ENCODE measurements at places on chromosomes 16 and 17.
A peak's percentile ranks its signal among the peaks of the same experiment; 100 is the strongest.

GRCh38 chr17:50192144-50192617 lies 9.2 kb downstream of the COL1A1 start:
- DNase-seq, result no peak

DNA sequence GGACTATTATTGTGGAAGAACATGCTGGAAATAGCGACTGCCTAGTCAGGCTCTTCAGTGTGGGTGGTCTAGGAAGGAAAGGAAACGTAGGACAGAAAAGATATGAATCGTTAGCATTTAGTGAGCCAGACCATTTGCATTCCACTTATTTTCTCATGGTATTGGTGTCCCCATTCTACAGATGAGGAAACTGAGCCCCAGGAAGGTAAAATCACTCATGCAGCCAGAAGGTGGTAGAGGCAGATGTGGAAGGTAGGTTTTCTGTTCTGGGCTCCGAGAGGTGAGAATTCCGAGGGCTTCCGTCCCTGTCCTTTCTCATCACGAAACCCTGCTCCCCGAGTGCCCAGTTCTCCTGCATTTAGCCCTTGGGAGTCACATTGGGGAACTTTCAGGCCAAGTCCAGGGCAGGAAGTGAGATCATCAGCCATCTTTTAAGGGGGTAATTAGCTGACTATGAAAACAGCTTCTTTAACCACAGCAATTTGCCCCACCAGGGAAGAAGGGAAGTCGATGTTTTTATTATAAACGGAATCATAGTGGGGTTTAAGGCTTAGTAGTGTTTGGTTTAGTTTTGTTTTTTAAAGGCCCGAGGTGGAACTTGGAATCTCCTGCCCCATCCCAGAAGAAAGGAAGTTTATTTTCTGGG lies 110.7 kb upstream of the IRX3 start:
- peak; percentile 30 for DNase-seq

- no peak for DNase-seq
Observed at GRCh38 chr16:87800497-87800896, 34.7 kb upstream of the KLHDC4 start.

DNA sequence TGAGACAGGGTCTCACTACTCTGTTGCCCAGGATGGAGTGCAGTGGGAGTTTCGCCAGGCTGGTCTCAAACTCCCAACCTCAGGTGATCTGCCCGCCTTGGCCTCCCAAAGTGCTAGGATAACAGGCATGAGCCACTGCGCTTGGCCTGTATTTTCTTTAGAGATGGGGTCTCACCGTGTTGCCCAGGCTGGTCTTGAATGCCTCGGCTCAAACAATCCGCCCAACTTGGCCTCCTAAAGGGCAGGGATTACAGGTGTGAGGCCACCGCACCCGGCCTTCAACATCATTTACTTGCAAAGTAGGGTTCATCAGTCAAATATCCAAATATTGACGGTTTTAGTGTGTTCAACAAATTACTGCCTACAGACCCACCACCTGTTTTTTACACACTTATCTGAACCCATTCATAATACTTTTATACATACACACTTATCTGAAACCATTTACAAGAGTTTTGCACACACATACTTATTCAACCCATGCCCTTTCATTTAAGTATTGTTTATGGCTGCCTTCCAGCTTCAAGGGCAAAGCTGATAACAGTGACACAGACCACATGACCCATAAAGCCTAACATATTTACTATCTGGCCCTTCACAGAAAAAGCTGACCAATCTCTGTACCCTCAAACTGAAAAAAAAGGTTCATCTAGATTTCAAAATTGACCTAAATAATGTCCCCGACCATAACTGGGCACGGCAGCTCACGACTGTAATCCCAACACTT lies 11.9 kb downstream of the TMEM170A start:
- DNase-seq, result no peak

DNA sequence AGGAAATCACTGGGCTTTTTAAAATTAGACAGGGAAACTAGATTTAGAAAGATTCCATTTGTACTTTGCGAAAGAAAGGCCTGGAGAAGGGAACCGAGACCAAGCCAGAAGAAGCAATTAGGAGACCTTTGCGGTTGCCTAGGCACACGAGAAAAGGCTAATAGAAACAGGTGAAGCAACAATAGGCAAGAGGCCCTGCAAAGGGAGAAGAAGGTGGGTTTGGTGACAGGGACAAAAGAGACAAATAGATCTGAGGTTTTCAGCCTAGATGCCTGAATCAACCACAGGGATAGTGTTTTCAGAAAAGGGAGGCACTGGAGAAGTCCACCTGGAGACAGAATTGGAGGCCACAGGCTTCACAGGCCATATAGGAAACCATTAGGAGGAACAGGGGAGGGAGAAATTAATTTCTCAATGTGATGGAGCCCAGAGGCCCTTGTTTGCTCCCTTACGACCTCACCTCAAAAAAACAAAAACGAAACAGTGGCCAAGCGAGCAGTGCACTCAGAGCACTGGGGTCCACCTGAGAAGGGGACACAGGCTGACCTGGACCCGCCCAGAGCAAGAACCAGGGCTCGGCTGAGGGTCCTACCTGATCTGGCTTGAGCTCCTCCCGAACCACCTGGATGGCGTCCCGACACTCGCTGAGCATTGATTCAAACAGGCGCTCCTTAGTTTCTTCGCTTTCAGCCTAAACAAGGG lies 22.3 kb downstream of the SRP68 start:
- no peak for DNase-seq

DNA sequence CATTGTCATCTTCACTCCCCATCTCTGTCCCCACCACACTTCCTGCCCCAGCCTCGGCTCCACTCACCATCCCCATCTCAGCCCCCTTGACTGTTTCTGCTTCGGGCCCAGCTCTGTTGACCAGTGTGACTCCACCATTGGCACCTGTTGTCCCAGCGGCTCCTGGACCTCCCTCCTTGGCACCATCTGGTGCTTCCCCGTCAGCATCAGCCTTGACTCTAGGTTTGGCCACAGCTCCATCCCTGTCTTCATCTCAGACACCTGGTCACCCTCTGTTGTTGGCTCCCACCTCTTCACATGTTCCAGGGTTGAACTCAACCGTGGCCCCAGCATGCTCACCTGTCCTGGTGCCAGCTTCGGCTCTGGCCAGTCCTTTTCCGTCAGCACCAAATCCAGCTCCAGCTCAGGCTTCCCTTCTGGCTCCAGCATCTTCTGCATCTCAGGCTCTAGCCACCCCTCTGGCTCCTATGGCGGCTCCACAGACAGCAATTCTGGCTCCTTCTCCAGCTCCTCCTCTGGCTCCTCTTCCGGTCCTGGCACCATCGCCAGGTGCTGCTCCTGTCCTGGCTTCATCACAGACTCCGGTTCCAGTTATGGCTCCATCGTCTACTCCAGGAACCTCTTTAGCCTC lies 24.4 kb upstream of the PHKG2 start:
- DNase-seq, result no peak

DNA sequence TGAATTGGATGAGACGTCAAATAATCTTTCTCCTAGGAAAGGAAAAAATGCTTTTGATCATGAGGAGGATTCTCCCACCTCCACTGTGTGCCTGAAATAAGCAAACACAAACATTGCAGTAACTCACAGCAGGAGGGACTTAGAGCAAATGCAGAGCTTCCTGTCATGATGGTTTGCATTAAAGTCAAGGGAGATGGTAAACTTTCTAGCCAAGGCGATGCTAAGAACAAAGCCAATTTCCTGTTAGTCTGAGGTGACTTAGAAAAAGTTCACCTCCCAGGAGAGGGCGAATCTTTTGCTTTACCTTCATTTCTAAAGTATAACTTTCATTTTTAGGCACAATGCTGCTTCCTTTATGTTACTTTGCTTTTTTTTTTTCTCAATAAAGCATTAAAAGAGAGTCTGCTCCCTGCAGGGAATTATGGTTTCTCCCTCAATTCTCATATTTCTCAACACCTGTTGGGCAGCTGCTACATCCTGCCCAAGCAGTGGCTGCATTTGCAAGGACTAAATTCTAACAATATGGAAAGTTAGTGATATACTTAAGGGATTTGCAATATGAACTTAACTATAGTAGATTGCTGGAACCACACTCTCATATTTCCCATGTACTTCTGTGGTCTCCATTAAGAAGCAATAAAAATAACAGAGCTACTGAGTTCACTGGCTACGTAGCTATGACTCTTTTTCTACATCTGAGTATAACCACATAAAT lies 175.6 kb downstream of the PCTP start:
- DNase-seq, result no peak

DNA sequence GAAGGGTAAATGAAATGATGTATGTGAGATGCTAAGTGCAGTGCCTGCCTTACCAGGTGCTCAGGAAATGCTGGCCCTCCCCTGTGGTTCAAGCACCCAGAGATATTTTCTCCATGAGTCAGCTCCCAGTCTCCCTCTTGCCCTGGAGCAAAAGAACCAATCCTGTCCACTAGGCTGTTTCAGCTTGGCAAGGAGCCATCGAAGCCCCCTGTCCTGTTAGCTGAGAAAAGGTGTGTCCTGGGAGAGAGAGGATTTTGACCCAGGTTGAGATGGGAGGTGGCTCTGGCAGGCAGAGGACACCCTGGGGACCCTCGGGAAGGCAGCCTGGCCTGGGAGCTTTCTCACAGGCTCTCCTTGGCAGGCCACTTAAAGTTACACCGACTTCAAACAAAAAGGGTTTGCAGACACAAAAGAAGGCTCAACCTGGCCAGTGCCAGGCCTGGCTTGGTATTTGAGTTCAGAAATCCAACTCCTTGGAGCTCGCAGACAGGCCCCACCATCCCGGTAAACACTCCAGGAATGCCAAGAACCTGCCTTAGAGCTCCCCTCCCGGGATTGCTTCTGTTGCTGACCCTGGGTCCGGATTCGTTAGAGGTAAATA lies 29.6 kb downstream of the NTN1 start:
- DNase-seq, result no peak

DNA sequence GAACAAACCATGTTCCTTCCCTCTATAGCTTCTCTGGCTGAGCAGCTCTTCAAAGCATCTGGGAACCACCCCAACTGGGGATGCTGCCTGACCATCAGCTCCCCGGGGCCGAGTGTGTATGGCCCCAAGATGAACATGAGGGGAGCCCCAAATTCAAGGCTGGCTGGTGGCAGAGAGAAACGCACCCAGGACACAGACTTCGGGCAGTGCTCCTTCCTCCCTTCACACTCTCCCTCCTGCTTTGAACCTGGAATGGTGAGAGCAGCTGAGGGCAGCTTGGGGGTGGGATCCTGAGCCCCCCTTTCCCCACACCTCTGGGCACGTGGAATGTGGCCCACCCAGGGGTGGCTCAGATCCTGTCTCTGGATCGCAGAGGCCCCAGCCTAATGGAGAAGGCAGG lies 17.2 kb downstream of the TLE7 start:
- DNase-seq, result no peak

GRCh38 chr16:10812312-10813098 lies 6.1 kb downstream of the TVP23A start:
- no peak for DNase-seq

DNA sequence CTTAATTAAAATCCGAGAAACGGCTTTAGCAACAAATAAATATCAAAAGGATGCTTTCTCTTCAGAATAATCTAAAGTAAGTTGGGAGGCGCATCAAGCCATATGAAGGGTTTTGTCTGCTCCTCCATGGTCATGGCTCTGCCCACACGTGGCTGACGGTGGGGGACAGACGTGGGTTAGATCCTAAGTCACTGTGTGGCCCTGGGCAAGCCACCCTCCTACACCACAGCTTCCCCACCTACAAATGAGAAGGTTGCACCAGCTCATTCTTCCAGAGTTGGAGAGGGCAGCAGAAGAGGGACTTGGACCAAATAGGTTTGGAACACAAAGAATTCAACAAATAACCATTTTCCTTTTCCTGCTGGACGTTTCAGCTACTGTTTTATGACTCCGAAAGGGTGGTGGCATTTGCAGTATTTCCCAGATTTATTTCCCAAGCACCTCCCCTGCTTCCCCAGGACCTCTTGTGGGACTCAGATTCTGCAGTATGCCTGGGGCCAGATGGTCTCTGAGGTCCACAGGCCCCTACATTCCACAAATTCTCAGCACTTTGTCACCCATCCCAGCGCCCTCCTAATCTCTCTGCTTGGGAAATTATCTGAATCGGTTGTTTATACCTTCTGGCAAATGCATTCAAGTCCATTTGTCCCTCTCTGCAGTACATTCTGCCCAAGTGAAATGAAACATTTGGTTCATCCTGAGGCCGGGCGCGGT lies 17.8 kb downstream of the LRRC75A start:
- DNase-seq, result no peak

DNA sequence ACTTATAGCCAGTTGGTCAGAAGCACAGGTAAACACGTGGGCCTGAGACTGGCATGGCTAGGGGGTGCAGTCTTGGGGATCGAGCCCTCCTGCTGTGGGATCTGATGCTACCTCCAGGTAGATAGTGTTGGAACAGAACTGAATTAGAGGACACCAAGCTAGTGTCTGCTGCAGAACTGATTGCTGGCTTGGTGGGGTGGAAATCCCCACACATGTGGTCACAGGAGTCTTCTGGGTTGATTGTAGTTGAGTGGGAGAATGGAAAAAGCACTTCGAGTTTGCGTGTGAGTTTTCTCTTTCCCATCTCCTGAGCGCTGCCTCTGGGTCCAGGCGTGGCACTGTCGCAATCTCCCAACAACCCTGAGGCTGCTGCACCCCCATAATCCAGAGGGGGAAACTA lies 8.0 kb upstream of the SPATA32 start:
- DNase-seq, result no peak

GRCh38 chr16:73122604-73123391 lies 74.9 kb upstream of the ZFHX3 start:
- peak; percentile 30 for DNase-seq

GRCh38 chr16:50323335-50324011 lies 45.3 kb downstream of the BRD7 start:
- peak; percentile 37 for DNase-seq

GRCh38 chr17:71846561-71847110 lies 274.2 kb upstream of the SOX9 start:
- DNase-seq, result no peak

- DNase-seq, result peak; percentile 76
Observed at GRCh38 chr16:19502395-19503131, 19.3 kb downstream of the GDE1 start.

- no peak for DNase-seq
Observed at GRCh38 chr16:30033270-30033669, 2.2 kb upstream of the TLCD3B start.

- peak; percentile 57 for DNase-seq
Observed at GRCh38 chr17:50364715-50365114, 8.3 kb downstream of the MRPL27 start.

GRCh38 chr16:787321-787966 lies 737 bp downstream of the RPUSD1 start:
- no peak for DNase-seq

DNA sequence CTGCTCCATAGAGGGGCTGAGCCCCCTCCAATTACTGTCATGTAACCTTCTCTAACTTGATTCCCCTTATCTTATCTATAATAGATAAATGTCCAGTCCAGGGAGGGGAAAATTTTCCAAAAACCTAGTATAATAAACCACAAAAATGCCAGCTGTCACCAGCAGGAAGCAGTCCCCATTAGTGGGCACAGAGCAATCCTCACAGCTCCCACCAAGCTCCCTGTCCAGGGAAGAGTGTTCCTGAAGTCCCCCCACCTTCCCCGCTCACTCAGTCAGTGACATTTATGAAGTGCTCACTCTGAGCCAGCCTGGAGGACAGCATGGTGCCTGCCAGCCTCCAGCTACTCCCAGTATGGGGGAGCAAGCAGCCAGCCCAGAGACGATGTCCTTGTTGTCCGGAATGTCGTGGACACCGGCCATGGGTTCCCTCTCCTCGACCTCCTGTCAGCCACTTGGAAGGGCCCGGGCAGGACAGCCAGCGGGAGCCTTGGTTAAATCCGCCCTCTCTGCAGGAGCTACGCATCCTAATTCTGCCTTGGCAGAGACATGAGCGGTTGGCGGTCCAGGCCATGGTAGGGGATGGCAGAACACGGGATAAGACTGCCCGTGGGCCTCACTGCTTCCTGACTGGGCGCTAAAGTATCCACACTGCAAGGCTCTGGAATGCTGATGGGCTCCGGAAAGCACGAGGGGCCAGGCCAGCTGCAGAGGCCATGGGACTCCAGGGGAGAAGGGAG lies 102.0 kb upstream of the CDH5 start:
- DNase-seq, result no peak

- no peak for DNase-seq
Observed at GRCh38 chr16:19883296-19883965, 1.2 kb downstream of the GPRC5B start.

Measured in AG08395 (cell line).